ENCODE measurements at places on chromosomes 7 and 10.
A peak's percentile ranks its signal among the peaks of the same experiment; 100 is the strongest.

DNA sequence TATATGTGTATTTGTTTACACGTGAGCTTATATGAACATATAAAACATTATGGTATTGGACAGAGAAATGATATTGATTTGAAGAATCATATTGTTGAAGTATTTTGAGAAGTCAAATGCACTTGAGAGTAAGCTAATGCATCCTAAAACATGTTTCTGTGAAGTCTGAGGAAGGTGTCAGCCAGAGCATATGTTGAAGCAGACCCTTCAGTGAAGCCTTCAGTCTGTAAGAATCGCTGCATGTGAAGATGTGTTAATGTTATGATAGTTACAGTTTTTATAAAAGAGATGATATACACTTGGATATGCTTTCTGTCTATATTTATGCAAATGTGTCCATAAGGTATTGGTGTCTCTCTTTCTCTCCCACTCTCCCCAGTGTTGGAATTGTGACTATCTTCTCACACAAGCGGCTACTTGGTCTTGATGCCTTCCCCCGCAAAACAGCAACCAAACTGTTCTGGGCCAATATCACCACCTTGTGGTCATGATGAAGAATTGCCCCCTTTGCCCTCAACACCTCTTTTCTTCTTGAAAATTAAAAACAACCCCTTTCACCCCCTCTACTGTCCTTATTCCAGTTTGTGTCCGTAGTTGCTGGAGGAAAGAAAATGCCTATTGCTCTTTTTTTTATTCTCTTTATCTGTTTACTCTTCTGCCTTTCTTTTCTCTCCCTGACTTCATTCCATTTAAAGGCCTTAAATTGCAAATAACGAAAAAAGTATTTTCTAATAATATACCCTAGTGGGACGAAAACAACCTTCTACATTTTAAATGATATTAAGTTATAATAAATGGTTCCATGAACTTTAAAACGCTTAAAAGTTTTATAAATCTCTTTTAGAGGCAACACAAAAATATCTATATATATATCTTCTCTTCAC, 64.9 kb downstream of the IKZF1 start:
- H3K36me3 ChIP-seq, result peaks cover 16% of the 10 kb centered on the region
- H3K4me3 ChIP-seq, result peak overlapping the region; percentile 4
- DNase-seq, result no peak
- no peak overlapping the region for H3K27ac ChIP-seq
- peaks cover 73% of the 10 kb centered on the region for H3K4me1 ChIP-seq
- H3K27me3 ChIP-seq, result no peaks in the 10 kb centered on the region

DNA sequence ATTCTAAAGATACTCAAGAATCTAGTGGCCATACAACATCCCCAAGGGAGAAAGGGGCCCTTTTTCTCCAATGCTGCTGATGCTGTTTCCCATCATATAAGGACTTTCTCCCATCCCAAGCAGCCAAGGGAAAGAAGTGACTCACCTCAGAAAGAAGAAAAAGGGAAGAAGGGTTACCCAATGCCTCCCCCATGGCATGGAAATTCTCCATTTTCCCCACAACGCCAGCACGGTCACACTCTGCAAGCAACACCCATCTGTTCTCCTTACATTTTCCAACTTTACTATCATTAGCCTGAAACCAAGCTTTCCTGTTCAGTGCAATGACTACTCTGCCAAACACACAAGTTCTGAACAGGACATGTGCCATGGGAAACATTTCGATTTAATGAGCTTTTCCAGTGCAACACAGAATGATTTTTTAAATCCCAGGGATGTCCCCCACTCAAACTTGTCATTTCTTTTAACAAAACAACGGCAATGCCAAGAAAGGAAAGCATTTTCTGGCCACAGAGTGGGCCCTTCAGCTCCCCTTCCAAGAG, 67.9 kb downstream of the PTPRN2 start:
- peaks cover 22% of the 10 kb centered on the region for H3K27me3 ChIP-seq
- H3K27ac ChIP-seq, result no peak overlapping the region
- no peaks in the 10 kb centered on the region for H3K36me3 ChIP-seq
- H3K4me3 ChIP-seq, result no peak overlapping the region
- H3K4me1 ChIP-seq, result no peaks in the 10 kb centered on the region

DNA sequence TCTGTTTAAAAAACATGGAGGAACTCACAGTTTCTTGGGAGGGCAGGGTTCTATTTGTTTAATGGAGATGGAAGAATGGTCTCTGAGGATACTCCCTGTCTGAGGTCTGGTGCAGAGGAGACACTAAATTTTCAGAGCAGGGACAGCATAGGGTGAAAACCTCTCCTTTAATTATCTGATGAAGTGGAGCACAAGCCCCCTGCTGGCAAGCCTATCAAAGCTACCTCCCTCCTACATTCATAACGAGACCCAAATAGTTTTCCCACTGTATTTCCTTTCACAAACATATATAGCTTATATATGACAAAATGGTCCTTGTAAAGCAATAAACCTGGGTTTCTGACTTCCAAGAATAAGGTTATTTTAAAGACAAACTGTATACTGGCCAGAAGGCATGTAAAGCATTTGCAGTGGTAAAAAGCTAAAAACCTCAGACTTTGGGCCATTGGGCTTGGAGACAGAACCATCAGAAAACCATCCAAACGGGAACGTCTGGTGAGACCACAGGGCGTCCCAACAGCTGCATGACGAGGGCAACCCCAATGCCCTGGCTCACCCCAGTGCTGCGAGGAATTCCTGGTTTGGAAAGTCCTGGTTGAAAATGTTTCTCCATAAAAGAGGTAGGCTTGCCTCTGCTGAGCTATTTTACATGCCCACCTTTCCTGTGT, 201.3 kb downstream of the FANK1 start:
- H3K27me3 ChIP-seq, result no peaks in the 10 kb centered on the region
- no peaks in the 10 kb centered on the region for H3K4me1 ChIP-seq
- DNase-seq, result no peak
- H3K4me3 ChIP-seq, result no peak overlapping the region
- H3K36me3 ChIP-seq, result no peaks in the 10 kb centered on the region
- H3K27ac ChIP-seq, result no peak overlapping the region

- H3K4me3 ChIP-seq, result no peak overlapping the region
- DNase-seq, result no peak
- H3K4me1 ChIP-seq, result peaks cover 14% of the 10 kb centered on the region
- peak overlapping the region; percentile 34 for H3K27ac ChIP-seq
- no peaks in the 10 kb centered on the region for H3K27me3 ChIP-seq
Measured at GRCh38 chr10:46229144-46229563, 57.6 kb upstream of the ANTXRL start.

DNA sequence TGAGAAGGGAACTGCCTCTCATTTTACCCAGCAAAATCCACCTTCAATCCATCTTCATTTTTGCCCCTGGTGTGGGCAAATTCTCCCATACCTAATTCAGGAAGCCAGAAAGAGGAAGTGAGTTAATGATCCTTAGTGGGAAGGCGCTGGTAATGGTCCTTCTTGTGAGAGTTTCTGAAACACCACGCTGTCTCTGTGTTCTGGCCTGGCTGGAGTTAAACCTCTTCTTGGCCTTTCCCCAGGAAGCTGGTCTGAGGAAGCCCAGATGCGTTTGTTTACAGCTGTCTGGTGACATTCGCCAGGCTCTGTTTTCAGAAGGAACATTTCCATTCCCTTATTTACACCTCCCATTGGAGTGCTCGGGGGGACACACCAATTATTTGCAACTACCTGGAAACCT, 24.3 kb downstream of the HTRA1 start:
- no peak overlapping the region for H3K4me3 ChIP-seq
- no peak overlapping the region for H3K27ac ChIP-seq
- no peak for DNase-seq
- H3K36me3 ChIP-seq, result peaks cover 2% of the 10 kb centered on the region
- H3K27me3 ChIP-seq, result peaks cover 6% of the 10 kb centered on the region

DNA sequence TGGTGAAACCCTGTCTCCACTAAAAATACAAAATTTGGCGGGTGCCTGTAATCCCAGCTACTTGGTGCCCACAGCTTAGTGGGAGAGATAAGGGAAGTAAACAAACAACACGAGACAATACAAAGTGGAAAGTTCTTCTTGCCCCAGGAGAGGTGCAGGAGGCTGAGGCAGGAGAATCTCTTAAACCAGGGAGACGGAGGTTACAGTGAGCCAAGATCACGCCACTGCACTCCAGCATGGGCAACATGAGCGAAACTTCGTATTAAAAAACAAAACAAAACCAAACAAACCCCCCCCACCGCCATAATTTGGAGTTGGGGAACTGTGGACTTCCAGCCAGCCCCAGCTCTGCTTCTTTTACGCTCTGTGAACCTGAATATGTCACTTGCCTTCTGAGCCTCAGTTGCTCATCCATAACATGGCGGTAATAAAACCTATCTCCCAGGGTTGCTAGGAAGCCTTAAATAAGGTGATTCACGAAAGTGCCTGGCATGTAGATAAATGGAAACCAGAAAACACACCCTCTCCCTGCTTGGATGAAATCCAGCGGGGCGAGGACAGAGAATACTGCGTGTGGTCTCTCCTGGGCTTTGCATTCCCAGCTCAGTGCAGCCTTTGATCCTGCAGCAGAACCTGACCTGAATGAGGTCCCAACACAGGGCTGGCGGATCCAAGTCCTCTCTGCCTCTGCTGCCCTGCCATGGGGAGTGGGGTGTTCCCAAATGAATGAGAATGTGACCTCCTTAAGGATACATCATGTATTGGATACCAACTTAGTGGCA, 10.2 kb downstream of the MLXIPL start:
- peaks cover 3% of the 10 kb centered on the region for H3K4me1 ChIP-seq
- H3K4me3 ChIP-seq, result peak overlapping the region; percentile 36
- peaks cover 60% of the 10 kb centered on the region for H3K27me3 ChIP-seq
- H3K27ac ChIP-seq, result no peak overlapping the region
- no peaks in the 10 kb centered on the region for H3K36me3 ChIP-seq
- no peak for DNase-seq

- H3K4me3 ChIP-seq, result no peak overlapping the region
- H3K27ac ChIP-seq, result no peak overlapping the region
- H3K36me3 ChIP-seq, result no peaks in the 10 kb centered on the region
- DNase-seq, result no peak
Measured at GRCh38 chr10:44627591-44628354, 242.9 kb upstream of the CXCL12 start.

- H3K4me3 ChIP-seq, result no peak overlapping the region
- DNase-seq, result no peak
- H3K36me3 ChIP-seq, result no peaks in the 10 kb centered on the region
- H3K27ac ChIP-seq, result no peak overlapping the region
- H3K4me1 ChIP-seq, result no peaks in the 10 kb centered on the region
- no peaks in the 10 kb centered on the region for H3K27me3 ChIP-seq
Measured at GRCh38 chr7:68155676-68156075, 1159.0 kb downstream of the TYW1 start.
